Activated CD4-positive, CD25-positive, alpha-beta regulatory T cell (primary cell): ENCODE measurements at places on chromosomes 1 and 21.

GRCh38 chr1:53108646-53109580 lies 33.5 kb downstream of the SLC1A7 start:
- no peak for DNase-seq

DNA sequence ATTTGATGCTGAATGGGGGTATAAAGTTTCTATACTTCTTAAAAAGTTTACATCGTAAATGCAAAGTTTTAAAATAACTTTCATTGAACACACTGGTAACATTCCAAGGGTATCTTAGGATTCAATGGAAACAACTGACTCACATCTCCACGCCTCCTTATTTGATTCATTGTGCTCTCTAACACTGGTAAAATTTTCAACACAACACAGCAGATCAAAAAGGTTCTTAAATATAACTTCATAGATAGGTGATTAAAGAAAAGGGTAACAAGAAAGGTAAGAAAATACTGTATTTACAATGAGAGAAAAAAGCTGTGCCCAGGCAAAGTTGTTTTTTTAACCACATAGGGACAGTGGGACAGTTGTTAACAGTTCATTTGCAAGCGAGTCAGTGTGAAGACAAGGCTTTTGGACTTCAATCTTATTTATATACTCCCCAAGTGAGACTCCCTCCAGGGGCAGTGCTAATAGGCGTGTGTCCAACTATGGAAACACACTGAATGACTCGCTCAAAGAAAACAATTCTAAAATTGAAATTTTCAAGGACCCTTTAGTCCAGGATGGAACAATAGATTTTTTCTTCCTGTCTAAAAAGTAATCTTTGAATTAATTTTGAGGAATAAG lies 140.5 kb downstream of the TIAM1 start:
- no peak for DNase-seq

DNA sequence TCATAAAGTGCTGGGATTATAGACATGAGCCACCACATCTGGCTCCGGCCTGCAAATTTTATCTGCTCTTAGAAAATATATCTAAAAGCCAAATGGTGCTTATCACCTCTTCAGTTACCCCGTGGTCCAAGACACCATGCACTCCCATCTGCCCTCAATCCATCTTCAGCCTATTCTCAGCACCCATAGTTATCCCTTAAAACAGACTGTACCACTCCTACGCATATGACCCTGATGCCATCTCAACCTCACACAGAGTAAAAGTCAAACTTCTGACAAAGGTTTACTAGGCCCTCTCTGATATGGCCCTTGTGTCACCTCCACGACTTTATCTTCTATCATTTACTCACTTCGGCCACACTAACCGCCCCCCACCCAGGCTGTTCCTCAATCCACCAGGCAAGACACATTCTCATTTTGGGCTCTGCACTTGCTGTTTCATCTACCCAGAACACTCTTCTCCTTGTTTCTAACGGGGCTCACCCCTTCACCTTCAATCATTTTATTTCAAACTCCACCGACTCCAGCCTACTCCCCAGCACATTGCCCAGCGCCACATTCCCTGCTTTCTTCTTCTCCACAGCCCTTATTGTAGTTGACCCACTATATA lies 33.0 kb downstream of the USP48 start:
- no peak for DNase-seq

DNA sequence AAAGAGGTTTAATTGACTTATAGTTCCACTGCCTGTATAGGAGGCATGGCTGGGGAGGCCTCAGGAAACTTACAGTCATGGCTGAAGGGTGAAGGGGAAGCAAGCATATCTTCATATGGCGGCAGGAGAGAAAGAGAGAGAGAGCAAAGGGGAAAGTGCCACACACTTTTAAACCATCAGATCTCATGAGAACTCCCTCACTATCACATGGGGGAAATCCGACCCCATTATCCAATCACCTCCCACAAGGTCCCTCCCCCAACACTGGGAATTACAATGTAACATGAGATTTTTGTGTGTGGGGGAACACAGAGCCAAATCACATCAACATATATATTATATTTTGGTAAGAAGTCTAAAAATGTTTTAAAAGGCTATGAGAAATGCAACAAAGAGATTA lies 27.2 kb downstream of the FABP3 start:
- DNase-seq, result no peak

GRCh38 chr1:201488830-201489589 lies 17.9 kb downstream of the CSRP1 start:
- no peak for DNase-seq

- no peak for DNase-seq
Observed at GRCh38 chr1:168087696-168088095, 49.0 kb downstream of the GPR161 start.
